ENCODE measurements at places on chromosomes 4 and X. TPM values are rescaled to one million over a fixed set of nuclear protein-coding genes. Genes with fewer than 3 reads are reported as not detected.

The ZNF732 gene
- total RNA-seq = not detected

The SPACA5 gene
- not detected for total RNA-seq

The CAPN6 gene
- 2.2 TPM for total RNA-seq

The TMEM150C gene
- total RNA-seq = 14.2 TPM

DNA sequence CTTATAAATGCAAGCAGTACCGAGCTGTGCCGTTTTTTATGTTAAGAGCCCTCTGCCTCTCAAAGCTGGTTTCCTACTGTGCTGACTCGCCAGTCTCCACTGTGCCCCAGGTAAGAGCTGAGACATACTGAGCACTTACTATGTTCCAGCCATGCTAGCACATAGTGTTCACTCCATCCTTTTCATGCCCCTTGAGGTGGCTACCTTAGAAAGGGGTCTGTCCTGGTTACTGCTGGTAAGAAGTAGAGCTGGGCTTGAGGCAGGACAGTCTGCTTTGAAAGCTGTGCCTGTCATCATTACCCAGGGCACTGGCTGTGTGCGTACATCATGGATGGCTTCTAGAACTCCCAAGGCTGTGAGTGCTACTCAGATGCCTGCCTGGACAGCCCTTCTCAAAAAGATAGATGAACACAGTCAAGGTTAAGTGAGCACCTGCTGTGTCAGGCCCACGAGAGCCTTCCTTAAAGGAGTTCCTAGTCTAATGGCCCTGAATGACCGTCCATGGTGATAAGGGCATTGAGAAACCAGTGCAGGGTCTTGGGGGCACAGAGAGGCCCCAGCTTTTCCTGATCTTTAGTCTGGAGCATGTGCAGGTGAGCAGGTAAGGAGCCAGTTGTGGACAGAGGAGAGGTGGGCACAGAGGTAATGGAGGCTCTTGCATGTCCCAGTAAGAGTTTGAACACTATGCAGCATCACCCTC, 1.6 kb downstream of the STK32B start:
- no peak for DNase-seq

GRCh38 chr4:102640669-102641068, 120.1 kb downstream of the MANBA start:
- no peak for DNase-seq

DNA sequence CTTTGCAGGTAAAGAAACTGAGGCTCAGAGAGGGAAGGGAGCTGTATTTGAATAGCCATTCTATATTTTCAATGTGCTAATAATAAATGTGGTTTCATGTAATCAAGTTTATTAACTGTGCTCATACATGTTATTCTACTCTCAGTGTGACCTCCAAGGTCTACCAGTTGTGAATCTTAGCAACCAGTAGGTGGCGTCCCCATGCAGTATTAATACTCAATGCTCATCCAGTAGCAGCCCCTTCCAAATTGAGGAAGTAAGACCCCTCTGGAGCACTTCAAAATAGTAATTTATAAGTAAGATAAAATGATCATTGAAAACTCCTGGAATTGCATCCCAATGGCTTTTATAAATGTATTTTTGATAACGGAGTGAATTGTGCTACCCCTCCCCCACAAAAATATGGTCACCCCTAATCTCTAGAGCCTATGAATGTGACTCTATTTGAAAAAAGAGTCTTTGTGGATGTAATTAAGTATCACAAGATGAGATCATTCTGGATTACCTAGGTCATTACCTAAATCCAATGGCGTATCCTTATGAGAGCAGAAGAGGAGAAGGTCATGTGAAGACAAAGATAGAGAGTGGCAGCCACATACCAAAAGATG, 20.4 kb upstream of the SEPSECS start:
- DNase-seq = no peak

- DNase-seq = no peak
Measured at GRCh38 chr4:177380730-177381287, 61.4 kb downstream of the AGA start.

DNA sequence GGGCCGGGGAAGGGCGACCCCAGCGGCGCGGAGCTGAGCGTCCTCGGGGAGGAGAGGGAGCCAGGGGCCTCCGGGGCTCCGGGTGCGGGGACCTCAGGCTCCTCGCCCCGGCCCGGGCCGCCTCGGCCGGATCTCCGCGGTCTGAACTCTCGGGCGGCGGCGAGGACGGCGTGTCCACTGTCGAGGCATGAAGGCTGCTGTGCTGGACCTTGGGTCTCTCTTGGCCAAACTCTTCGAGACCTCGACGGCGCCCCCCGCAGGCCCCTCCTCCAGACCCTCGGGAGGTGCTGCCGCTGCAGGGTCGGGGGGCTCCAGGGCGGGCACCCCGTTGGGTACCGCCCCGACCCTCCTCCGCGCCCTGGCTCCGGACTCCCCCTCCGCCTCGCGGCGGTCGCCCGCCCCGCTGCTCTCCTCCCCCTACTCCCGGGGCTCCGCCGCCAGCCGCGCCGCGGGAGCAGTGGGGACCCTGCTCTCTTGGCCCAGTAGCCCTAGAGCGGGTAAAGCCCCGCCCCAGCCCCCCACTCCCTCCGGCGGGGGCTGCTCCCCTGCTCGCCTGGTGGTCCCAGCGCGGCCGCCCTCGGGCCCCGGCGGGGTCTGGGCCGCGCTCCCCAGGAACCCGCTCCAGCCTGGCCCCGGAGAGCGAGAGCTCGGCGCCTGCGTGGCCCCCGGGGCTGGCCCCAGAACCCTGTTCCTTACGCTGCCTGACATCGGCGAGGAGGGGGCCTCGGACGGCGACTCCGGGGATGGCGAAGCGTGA, 564 bp downstream of the FAM149A start:
- DNase-seq = no peak

DNA sequence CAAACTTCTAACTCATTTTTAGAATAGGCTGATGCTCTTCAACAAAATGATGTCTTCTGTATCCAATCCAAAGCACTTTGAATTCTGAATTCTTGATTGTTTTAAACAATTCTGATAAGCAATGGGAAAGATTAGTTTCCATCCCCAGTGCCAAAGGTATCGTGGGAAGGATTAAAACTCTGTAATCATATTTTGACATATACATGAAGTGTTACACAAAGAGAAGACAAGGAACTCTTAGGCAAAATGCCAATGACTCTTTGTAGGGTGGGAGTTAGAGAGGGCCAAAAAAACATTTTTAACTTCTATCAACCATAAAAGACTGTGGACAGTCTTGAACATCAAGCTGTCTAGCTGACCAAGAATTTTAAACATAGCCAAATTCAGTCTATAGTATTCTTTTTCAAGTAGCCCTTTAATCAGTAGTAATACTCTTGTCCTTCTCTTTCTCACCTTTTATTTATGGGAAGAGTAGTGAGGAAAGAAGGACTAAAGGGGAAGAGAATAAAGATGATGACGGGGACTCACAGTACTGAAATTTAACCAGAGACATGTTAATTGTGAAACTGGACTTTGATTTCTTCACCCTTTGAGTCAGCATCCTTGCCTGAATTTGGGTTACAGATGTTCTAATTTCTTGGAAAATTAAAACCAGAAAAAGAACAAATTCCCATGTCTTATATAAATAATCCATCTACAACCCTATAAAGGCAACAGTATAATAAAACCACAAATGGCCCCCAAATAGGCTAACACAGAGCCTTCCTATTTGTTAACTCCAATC, 51.8 kb upstream of the VEGFD start:
- no peak for DNase-seq

GRCh38 chr4:6088950-6089349, 70.7 kb upstream of the C4orf50 start:
- no peak for DNase-seq

DNA sequence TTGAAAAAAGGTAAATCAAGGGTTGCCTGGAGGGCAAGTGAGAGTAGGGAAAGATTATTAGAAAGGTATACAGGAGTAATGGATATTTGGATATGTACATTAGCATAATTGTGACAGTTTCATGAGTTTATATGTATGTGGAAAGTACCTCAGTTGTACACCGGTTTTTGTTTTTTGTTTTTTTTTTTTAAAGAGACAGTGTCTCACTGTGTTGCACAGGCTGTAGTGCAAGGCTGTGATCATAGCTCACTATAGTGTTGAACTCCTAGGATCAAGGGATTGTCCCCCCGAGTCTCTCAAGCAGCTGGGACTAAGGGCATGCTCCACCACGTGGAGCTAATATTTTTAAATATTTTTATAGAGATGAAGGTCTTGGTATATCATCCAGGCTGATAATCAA, 15.3 kb upstream of the HPGD start:
- DNase-seq = no peak

- DNase-seq = no peak
Measured at GRCh38 chr4:185836241-185837084, 24.5 kb upstream of the SORBS2 start.

All from right atrium auricular region (tissue), 2 donors.